ENCODE measurements at places on chromosomes 4 and X.

GRCh38 chr4:99219072-99219471 is at the start of gene ADH6:
Gene ADH6, minus strand, starts transcription at chr4:99219246. Its CDS starts 94 bp downstream, at chr4:99219152.
- DNase-seq, result no peak

- no peak for DNase-seq
These were observed 4.0 kb upstream of the FATE1 start for GRCh38 chrX:151711787-151712186.

GRCh38 chr4:2272026-2272827 is 10.3 kb upstream of the MXD4 start:
- DNase-seq, result no peak

- DNase-seq, result no peak
These were observed 52.8 kb upstream of the GPC4 start for GRCh38 chrX:133468051-133468450.
